ENCODE measurements at places on chromosomes 12 and 14.

DNA sequence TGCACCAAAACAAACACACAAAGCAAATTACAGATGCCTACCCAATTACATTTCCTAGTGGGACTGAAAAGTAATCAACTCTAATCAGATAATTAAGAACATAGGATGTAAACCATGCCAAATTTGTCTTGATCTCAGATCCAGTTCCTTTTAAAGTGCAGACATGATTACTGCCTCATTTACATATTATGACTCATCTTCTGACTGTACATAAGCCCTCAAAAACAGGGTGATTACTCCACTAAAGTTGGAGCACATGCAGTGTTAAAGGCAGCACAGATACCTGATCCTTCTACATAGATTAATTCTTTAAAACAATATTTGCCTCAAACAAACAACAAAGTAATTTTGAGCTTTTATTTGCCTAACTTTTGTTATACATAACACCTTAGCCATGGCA lies 337.2 kb downstream of the RPS29 start:
- no peak for DNase-seq

DNA sequence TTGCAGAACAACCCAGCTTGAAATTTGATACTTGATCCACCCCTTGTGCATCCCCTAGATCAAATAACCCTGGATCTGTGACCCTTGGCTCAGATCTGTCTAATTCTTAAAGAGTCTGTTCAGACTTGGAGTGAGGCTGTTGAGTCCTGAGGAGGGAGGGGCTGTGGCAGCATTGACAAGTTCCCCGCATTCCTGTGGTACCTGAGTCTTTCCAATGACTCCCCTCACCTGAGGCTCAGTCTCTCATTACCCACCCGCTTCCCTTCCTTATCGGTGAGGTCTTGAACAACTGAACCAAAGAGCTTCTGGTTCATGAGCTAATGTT lies 16.1 kb upstream of the HDAC7 start:
- DNase-seq: no peak

- DNase-seq: no peak
Measured at GRCh38 chr14:99595524-99595923, 8.5 kb downstream of the CCDC85C start.

GRCh38 chr12:89450907-89451306 lies 73.7 kb downstream of the GALNT4 start:
- no peak for DNase-seq

DNA sequence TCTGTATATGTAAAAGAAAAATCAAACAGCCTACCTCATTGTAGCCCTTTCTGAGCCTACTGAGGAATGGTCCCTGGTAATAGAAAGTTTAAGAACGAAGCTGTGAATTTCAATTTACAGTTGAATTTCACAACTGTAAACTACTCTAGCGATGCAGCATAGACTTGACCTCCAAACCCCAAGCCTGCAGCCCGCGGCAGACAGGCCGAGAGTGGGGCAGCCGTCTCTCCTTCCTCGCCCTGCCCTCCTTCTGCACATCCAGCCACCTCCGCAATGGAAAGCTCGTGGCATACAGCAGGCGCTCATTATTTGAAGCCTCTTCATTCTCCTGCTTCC lies 15.3 kb downstream of the RNASE2 start:
- DNase-seq: no peak

GRCh38 chr14:33332497-33332896 lies 393.8 kb downstream of the NPAS3 start:
- DNase-seq: no peak

DNA sequence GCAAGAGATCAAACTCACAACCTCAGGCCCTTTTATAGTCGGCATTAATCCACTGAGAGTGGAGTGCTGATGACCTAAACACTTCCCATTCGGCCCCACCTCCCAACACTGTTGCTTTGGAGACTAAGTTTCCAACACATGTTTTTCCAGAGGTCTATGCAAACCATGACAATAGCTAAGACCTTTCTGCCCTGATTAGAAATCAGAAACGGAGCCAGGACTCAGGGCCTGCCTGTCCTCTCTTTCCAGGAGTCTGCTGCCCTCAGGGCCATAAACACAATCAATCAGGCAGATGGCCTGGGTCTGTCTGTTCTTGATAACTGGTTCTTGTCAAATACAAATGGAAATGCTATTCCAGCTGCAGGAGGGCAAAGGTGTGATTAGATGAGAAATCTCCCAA lies 97.2 kb upstream of the PSMC1 start:
- DNase-seq: peak; percentile 8
